ENCODE measurements at places on chromosomes 16 and 17.

DNA sequence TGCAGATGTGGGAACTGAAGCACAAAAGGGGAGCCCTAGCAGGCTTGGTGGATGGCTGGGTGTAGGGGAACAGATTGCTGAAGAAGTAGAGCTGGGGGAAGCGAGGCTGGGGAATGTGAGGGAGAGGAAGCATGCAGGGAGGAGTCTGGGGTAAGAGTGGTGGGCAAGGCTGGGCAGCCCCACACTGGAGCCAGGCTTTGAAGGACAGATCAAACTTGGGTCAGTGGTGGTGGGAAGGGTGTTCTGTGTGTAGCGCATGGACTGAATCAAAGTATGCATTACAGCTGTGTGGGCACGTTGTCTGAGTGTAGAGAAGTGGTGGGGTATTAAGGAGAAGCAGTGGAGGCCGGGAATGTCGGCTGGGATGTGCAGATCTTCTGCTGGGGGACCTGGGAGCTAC is 116.0 kb downstream of the CYLD start:
- DNase-seq, result no peak

DNA sequence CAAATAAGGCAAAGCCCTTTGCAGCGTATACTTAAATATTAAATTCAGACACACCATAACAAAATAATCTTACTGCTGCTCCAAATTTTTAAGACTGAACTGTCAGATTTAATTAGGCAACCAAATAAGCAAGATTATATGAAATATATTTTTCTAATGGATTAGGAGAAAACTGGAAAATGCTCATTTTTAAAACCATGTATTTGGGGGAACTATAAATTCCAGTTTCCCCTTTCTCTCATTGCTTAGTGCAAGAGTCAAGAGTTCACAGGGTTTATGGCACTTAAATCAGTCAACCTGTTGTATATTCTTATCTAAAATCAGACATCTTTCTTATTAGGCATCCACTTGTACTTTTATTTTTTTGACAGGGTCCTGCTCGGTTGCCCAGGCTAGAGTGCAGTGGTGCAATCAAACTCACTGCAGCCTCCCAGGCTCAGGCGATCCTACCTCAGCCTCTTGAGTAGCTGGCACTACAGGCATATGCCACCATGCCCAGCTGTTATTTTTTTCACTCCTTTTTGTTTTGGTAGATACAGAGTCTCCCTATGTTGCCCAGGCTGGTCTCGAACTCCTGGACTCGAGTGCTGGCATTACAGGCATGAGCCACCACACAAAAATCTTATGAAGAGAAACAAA is 2.1 kb upstream of the KANSL1 start:
- no peak for DNase-seq

GRCh38 chr17:44768505-44769142 is 9.8 kb downstream of the ADAM11 start:
- no peak for DNase-seq

- DNase-seq, result no peak
These were observed 29.7 kb downstream of the DCAKD start for GRCh38 chr17:45021607-45022287.

DNA sequence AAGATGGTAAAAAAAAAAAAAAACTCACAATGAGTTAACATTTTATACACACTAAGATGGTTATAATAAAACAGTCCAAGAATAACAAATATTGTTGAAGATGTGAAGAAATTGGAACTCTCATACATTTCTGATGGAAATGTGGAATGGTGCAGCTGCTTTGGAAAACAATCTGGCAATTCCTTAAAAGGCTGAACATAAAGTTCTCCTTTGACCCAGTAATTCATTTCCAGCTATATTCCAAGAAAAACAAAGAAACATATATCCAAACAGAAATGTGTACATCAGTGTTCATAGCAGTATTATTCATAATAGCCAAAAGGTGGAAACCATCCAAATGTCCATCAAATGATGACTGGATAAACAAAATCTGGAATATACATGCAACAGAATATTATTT is 97.3 kb upstream of the NETO2 start:
- DNase-seq, result no peak

- no peak for DNase-seq
These were observed 10.0 kb upstream of the ZFP3 start for GRCh38 chr17:5068236-5068635.

DNA sequence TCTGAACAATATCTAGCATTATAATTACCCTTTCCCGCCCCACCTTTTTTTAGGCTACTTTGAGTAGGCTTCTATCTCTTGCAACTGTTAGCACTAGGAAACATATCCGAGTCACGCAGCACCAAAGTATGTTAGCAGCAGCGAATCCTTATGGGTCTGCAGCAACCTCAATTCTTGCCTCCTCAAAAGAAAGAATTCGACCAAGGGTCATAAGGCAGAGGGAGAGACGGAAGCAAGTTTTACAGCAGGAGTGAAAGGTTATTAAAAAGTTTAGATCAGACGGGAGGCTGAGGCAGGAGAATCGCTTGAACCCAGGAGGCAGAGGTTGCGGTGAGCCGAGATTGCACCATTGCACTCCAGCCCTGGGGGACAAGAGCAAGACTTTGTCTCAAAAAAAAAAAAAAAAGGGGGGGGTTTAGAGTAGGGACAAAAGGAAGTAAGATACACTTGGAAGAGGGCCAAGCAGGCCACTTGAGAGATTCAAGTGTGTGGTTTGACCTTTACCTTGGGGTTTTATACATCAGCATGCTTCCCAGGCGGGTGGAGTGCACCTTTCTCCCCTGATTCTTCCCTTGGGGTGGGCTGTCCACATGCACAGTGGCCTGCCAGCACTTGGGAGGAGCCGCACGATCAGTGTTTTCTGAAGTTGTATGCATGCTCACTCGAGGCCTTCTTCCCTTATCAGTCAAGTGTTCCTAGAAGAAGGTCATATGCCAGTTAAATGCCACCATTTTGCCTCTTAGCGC is 67.7 kb downstream of the HLF start:
- DNase-seq, result no peak

DNA sequence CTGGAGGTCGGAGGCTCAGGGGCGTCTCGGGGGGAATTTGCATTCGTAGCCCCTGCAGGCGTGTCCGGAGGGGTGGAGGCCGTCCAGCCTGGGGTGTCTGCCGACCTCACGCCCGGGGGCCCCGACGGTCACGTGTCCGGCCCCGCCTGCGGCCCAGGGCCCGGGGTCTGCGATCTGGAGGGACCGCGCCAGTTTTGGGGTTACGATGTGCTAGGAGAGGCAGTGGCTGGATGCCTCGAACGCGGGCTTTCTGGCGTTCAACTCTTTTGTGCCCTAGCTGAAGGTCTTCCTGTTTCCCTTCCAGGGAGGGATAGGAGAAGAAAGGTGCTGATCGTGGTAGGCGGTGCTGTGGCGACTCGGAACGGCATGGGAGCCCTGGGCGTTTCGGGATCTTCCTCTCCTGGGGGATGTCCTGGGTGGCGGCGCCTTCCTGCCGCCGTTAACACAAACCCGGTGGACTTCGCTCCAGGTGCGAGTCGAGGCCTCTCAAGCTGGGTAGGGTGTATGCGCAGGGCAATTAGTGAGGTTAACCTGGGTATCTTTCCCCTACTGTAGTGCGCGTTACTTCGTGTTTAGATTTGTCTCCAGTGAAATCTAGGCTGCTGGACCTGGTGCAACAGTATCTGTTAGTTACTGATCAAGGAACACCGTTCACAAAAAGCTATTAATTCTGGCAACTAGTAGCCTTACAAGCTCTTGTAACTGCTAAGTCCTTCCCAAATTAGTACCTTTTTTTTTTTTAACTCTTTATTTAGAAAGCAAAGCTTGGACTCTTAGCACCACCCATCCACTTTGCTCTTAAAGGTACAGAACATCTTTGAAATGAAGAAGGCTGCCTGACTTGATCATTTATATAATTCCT is 1.3 kb downstream of the AKAP1 start:
- no peak for DNase-seq

GRCh38 chr16:2064368-2064945 is 16.7 kb downstream of the TSC2 start:
- no peak for DNase-seq

GRCh38 chr17:78053777-78054468 is 74.6 kb downstream of the TMC6 start:
- no peak for DNase-seq

- no peak for DNase-seq
These were observed 25.2 kb downstream of the ELAC2 start for GRCh38 chr17:12992676-12993075.

GRCh38 chr17:9218064-9218635 is 196.8 kb downstream of the NTN1 start:
- DNase-seq, result no peak

DNA sequence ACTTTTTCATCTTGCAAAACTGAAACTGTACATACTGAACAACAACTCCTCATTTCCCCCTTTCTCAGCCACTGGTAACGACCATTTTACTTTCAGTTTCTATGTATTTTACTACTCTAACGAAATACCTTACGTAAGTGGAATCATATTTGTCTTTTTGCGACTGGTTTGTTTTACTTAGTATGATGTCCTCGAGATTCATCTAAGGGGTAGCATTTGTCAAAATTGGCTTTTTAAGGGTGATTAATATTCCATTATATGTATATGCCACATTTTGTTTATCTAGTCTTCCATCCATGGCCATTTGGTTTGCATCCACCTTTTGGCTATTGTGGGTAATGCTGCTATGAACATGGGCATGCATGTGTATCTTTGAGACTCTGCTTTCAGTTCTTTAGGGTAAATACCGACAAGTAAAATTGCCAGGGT is 10.4 kb downstream of the KPNB1 start:
- DNase-seq, result no peak

- no peak for DNase-seq
These were observed 4.2 kb downstream of the IRX3 start for GRCh38 chr16:54282202-54282927.

- no peak for DNase-seq
These were observed 23.4 kb upstream of the MPRIP start for GRCh38 chr17:17018612-17019429.

DNA sequence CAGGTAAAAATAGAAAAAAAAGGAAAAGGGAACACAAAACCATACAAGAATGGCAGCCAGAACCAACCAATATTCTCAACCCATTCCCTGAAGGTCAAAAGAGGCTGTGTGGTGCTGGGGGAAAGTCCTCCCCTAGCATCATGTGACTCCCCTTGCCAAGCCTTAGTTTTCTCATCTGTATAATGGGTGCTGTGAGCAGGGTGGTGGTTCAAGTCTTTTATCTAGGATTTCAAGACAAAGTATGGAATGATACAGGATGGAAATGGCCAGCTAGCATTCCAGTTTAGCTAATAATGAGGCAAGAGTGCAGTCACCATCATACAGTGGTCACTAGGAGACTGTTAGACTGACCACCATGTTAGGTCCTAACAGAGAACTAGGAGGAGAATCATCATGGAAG is 20.7 kb downstream of the PSMB3 start:
- no peak for DNase-seq

GRCh38 chr17:64276961-64277505 is 14.0 kb upstream of the TEX2 start:
- no peak for DNase-seq

- no peak for DNase-seq
These were observed 43.6 kb downstream of the C16orf95 start for GRCh38 chr16:87273471-87274030.

GRCh38 chr16:67862623-67863583 is 9.9 kb upstream of the EDC4 start:
- DNase-seq, result no peak

GRCh38 chr16:53955221-53955875 is 251.4 kb downstream of the FTO start:
- no peak for DNase-seq

DNA sequence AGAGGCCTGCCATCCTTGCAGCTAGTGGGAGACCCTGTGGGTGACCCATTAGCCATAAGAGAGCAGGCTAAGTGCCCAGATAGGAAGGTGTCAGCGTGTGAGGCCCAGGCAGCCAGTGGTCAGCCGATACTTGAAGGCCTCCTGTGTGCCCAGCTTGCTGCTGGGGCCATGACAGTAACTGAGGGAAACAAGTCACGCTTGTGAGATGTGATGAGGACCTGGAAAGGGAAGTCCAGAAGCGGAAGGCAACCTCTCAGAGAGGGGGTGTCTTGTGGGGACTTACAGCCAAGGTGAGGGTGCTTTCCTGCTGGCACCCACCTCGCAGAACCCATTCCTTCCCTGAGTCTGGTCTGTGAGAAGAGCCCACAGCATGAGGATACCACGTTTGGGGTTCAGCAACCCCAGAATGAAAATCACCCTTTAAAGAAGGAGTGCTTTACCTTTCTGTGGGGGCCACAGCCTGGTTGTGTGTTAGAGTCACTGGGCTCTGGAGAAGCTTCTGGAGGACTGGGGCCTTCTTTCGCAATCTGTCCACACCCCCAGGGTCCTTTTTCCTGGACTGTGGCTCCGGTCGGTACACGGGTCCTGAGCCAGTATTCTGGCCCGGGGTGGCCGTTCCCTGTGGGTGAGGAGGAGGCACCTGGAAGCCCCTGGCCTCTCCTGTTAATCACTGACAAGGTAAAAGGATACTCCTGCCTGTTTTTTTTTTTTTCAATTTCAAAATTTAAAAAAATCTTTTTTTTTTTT is 53.9 kb downstream of the PLCG2 start:
- no peak for DNase-seq

DNA sequence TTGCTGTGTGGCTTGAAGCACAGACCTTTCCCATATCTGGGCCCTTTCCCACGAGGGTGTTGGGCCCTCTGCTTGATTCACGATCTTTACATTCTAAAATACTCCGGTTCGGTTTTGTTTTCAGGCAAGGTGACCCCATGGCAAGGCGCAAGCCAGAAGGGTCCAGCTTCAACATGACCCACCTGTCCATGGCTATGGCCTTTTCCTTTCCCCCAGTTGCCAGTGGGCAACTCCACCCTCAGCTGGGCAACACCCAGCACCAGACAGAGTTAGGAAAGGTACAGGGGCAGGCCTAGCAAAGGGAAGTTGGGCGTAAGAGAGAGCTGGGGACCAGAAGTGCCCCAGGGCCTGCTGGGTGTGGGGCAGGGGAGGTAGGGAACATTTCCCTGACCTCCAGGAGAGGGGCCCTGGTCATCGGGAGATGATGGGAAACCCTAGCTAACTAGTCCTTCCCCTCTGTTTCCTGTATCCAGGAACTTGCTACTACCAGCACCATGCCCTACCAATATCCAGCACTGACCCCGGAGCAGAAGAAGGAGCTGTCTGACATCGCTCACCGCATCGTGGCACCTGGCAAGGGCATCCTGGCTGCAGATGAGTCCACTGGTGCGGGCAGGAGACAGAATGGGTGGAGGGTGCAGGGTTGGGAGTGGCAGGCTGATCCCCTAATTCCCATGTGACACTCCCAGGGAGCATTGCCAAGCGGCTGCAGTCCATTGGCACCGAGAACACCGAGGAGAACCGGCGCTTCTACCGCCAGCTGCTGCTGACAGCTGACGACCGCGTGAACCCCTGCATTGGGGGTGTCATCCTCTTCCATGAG is 1.4 kb downstream of the ALDOA start:
- DNase-seq, result no peak

All from smooth muscle cell of the brain vasculature (primary cell).